ENCODE measurements at places on chromosomes 1 and 21.

DNA sequence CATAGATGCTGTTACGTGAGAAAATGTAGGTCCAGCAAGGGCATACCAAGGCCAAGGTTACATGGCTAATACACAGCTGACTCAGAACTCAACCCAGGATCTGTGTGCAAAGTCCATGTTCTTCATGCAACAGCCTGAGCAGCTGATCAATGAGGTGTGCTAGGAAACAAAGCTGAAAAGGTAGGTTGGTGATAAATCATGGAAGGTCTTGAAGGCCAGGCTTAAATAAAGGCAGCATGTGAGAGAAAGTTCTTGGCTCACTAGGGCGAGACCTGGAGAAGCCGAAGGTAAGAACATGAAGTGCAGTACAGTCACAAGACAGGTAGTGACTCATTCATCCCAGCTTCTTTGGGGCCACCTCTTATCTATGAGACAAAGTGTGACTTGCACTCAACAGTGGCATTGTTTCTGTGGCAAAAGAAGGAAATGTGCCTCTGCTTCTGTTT lies 33.4 kb downstream of the TLR5 start:
- DNase-seq: no peak

- DNase-seq: no peak
Measured at GRCh38 chr21:40165773-40166070, 298.5 kb downstream of the PCP4 start.

GRCh38 chr1:245704765-245705164 lies 550.0 kb downstream of the KIF26B start:
- no peak for DNase-seq

GRCh38 chr1:77263708-77264107 lies 18.1 kb upstream of the AK5 start:
- DNase-seq: no peak

DNA sequence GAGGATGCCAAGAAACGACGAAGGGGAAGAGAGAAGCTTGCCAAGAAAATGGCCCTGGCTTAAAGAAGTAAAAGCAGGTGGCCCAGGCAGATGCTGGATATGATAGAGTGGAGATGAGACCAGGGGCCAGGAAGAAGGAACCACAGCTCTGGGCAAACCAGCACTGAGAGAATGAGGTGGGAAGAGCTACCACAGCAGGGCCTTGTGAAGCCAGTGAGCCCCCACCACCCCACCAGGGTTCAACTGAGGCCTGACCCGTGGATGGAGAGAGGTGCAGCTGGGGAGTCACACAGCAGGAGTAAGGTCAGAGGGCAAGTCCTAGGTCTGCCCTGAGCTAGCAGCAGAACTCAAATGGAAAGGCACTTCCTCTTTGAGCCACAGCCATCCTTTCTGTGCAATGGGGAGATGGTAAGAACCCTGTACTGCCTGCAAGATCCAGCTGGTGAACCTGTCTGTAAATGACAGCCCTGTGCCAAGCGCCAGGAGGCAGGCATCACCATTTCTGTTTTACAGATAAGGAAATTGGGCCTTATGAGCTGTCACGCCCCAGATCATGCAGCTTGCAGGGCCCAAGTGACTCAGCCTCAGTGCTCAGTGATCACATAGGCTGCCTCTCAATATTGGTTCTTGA lies 8.5 kb downstream of the SH3BGRL3 start:
- no peak for DNase-seq

Measured in GOT3 (cell line).